ENCODE measurements at places on chromosomes 1 and 21.

DNA sequence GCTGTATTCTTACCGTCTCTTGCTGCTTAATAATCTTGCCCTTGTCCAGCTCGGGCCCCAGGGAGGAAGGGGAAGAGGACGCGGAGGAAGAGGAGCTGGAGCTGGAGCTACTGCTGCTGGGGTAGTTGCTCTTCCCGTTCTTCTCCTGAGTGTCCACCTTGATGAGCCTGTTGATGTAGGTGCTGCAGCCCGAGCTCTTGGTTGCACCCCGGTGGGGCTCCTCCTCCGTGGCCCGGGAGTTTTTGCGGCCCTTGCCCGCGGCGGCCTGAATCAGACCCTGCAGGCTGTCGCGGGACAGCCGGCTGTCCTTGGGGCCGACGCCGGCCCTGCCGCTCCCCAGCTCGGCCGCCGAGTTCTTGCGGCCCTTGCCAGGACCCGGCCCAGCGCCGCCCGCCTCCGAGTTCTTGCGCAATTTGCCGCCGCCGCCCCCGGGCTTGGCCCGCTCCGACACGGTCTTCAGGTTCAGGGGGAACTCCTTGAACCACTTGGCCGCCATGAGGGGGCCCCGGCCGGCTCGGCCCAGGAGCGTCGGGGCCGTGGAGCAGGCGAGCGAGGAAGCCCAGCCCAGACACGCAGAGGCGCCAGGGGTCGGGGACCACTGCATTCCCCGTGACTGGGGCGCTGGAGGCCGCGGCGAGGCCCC lies 475 bp upstream of the TDRD10 start:
- DNase-seq, result no peak

GRCh38 chr1:78856096-78856495 lies 150.4 kb downstream of the ADGRL4 start:
- DNase-seq, result no peak

- no peak for DNase-seq
These were observed 718.8 kb upstream of the TMPRSS15 start for GRCh38 chr21:19122356-19122755.

GRCh38 chr1:195908121-195908520 lies 700.1 kb downstream of the KCNT2 start:
- DNase-seq, result no peak

GRCh38 chr1:47818682-47819573 lies 178.3 kb downstream of the TRABD2B start:
- DNase-seq, result no peak

- DNase-seq, result no peak
These were observed 71.4 kb downstream of the CD247 start for GRCh38 chr1:167446966-167447365.

- DNase-seq, result no peak
These were observed 23.9 kb downstream of the VAV3 start for GRCh38 chr1:107941123-107941522.

DNA sequence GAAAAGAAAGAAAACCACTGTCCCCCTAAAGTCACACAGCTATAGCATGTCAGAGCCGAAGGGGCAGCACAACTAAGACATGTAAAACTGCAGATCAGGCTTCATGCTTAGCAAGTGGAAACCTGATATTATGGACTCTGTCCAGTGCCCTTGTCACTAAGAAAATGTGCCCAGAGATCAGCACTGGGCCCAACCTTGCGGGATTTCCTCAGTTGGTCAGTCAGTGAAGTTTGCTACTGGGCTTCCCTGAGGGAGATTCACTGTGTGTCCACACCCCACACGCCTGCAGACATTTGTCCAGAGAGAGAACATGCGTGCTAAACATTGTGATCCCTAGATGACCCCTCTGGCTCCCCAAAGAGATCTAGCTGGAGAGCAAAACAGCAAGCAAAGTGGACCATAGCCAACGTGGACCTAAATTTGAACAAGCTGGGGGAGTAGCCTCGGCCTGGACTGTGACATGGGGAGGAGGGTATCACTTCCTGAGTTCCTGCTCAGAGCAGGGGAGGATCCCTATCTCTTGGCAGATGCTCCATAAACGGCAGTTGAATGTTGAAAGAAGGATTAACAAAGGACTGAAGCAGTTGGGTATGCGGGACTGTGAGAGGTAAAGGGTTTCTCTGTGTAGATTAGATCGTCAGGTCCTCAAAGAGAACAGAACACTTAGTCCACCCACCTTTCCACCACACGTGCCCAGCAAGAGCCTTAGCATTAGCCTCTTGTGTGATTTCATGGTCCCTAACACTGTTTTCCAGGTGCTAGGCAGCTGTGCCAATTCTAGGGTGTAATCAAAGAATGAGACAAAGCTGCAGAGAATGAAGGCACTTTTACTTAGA lies 53.6 kb downstream of the GLUL start:
- no peak for DNase-seq

DNA sequence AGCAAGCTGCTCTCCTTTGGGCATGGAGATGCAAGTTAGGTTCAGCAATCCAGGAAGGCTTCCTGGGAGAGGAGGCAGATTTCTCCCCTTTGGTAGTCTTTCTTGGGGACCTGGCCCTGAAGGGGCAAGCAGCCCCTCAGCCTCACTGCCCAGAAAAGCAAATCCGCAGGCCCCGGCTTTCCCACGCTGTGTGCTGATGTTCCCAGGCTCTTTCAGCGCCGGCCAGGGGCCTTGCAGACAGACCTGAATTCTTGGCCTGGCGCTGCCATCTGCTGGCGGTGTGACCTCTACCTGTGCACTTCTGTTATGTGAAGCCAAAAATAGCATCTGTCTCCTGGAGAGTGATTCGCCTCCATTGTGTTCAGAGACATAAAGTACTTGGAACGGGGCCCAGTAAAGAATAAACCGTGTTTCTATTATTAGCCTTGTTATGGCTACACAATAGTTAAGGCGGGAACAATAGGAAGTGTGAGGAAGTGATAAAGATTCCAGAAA lies 64.8 kb downstream of the ALPL start:
- no peak for DNase-seq

GRCh38 chr1:7610106-7610731 lies 160.9 kb upstream of the VAMP3 start:
- no peak for DNase-seq

- DNase-seq, result no peak
These were observed 986 bp upstream of the RNF186 start for GRCh38 chr1:19815801-19816736.

GRCh38 chr1:66693856-66694255 lies 58.4 kb upstream of the DYNLT5 start:
- no peak for DNase-seq

DNA sequence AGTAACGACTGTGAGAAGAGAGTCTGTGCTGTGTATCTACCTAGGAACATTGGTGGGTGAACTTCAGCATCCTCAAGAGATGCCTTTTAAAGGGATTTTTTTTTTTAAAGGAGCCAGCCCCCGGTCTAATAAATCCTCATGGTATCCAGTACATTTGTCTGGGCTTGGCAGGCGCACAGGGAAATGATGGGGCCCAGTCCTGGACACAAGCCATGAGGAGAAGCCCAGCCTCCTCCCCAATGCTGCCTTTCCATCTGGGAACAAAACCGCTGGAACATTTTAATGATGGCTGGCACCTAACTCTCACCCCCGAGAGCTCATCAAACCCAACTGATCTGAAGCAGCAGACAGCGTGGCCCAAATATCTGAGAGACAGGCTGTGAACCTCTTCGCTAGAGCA lies 64.2 kb downstream of the ACOT7 start:
- DNase-seq, result no peak

- peak; percentile 22 for DNase-seq
These were observed 729 bp downstream of the APP start for GRCh38 chr21:26169611-26170470.

GRCh38 chr1:51899022-51899421 lies 20.5 kb upstream of the NRDC start:
- no peak for DNase-seq

- no peak for DNase-seq
These were observed 411.8 kb upstream of the ESRRG start for GRCh38 chr1:217134857-217135568.

GRCh38 chr1:110476028-110476765 lies 25.2 kb downstream of the PROK1 start:
- no peak for DNase-seq

- DNase-seq, result no peak
These were observed at the start of gene OLFML3 for GRCh38 chr1:113978863-113979702. TSS of gene OLFML3 (plus strand) at chr1:113979474. CDS start at chr1:113979517, 43 bp downstream.

DNA sequence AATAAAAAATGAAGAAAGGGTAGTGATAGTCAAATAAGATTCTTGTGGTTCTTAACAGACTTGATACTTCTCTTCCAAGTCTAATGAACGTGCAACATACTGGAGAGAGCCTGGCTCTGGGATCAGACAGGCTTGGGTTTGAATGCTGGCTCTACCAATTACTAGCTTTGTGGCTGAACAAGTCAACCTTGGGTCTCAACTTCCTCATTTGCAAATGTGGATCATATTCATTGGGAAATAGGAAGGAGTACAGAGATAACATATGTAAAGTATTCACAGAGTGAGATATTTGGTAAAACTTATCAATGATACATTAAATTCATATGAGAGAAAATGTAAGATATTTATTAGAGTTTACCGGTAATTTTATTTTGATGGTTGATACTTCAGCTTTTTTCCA lies 2.0 kb downstream of the EDEM3 start:
- no peak for DNase-seq

DNA sequence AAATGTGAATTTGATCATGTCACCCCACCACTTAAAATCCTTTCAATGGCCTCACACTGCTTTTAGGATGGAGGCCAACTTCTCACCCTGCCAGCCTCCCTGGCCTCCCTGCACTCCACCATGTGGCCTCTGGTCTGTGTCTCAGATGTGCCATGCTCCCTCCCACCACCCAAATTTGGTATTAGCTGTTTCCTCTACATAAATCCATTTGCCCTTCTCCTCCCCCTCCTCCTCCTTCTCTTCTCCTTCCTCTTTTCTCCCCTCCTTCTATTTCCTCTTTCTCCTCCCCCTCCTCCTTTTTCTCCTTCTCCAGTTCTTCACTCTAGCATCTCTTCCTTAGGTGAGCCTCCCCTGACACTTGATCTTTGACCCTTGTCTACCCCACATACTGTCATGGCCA lies 16.7 kb upstream of the GUCA2B start:
- no peak for DNase-seq

DNA sequence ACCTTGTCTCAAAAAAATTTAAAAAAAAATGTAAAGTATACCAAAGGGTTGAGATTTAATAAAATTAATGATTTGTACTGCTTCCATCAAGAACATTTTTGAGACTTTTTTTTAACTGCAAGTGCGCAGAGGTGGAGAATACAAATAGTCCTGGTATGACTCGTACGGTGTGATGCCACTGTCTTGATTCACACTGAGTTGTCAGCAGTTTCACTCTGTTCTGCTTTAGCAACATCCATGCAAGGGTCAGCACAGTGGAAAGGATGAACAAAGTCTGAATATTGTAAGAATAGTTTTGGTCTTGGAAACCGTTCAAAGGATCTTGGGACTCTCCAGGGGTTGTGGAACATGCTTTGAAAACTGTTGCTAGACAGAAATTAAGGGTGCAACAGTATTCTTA lies 40.2 kb downstream of the EXO1 start:
- DNase-seq, result no peak

GRCh38 chr1:228151180-228151925 lies 1.6 kb downstream of the GJC2 start:
- no peak for DNase-seq

DNA sequence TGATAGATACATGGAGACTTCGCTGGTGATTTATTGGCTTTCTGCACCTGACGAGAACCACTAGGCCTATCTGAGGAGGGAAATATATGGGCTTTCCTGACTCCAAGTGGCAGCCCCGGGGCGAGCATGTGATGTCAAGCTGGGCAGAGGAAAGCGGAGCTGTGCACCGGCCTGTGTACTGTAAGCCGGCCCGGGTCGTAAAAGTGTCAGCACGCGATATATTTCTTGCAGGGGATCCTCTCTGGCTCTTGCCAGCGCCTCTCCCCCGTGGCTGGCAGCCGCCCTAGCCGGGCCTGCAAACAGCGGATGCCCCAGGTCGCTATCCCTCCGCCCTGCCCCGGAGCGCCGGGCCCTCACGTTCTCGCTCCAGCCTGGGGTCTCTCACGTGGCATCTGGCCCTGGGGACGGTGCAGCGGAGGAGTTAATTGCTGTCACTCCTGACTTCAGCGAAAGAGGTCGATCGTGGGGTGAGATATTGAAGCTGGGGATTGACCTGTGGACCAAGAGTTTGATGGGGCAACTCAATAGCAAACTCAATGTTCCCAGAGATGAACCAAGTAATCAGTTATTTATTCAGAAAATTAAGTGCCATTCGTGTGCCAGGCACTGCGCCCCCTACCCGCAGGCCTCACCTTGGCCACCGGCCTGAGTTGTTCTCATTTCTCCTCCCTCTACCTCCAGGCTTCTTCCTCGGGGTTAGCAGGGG lies 41.0 kb upstream of the HAO2 start:
- no peak for DNase-seq

DNA sequence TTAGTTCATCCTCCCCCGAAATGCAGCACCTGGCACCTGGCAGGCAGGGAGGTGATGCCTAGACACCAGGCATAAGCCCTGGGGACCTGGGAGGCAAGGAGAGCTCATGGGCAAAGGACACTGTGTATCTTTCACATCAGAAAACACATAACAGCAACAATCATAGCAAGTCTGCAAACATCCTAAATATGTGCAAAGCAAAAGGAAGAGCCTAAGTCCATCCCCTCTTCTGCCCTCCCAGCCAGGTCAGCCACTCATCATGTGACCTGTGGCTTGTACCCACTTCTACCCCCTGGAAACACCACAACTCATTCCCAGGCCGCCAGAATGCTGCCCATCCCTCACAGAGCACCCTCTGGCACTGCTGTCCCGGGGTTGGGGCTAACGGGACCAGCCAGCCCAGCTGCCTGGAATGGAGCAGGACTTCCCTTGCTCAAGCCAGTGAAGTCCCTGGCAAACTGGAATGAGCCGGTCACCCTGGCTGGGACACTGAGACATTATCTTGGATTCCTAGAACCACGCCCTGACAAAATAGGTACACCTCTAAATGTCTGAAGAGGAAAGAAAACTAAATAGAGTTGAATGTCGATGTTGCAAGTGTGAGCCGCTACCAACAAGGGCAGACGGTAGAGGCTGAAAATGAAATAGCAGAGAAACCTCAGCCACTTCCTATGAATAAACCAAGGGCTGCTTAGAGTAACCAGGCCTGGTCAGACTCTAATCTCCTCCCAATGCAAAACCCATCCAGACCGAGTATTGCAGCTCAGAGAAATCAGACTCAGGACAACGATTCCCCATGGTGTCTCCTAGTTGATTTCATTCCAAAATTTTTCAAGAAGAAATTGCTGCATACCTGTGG lies 29.4 kb downstream of the TMPRSS2 start:
- DNase-seq, result no peak

DNA sequence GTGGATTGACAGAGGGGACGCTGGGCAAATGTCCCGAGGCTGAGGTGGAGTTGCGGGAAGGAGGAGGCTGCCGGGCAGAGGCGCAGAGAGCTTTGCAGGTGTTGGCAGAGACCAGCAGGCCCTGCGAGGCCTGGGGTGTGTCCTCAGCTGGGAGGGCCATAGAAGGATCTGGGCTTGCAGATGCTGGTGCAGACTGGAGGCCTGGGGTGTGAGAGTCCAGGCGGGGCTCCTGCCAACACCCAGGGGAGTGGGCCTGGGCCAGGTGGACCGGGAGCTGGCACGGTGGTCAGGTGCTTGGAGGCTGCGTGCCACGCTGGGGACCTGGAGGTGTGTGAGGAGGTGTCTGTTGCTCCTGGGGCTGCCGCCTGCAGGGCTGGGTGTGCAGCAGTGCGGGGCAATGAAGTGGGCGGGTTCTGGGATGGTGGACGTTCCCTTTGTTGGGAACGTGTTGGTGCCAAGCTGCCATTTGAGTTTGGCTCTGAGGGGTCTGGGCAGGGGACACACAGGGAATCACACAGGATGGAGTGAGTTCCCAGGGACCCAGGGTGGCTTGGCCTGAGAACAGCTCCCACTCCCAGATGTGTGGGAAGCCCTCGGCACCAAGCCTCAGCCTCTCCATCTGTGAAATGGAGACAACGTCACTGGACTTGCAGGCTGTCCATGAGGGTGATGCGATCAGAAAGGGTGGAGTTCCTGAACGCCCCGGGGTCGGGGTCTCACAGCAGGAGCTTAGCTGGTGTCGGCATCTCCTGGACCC lies 39.9 kb upstream of the POFUT2 start:
- DNase-seq, result no peak
